ENCODE measurements at places on chromosomes 4 and X.

DNA sequence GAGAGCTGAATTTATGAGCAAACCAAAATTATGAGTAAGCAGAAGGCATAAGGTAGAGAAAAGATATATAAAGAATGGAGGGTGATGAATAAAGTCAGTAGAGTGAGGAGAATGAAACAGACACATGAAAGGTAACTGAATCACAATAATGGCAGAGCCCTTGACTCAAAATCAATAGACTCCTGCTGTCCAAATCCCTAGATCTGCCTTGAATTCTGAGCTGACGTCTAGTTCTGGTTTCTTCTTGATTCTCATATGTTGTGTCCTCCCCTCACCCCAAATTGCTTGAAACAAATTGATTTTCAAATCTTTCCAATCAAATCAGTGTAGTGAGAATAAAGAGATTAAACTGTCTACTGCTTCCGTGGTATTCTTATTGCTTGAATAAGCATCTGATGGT, 86.6 kb upstream of the IQCM start:
- DNase-seq: no peak

DNA sequence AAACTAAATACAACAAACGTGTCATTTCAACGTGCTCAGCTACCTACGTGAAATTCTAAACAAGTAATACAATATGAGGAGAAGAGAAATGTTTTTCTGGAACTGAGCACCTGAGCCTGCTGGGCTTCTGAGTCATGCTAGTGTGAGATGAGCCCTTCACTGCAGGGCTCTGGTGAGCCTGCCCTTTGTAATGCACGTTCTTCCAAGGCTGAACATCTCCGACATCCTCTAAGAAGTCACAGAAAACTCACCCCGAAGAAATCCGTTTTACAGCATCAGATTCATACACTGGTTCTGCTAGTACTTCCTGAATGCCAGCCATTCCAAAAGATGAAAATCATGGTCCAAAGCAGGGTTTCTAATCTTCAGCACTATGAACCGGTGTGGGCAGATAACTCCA, 157.1 kb downstream of the AMELX start:
- DNase-seq: no peak

GRCh38 chr4:48467891-48468290, 15.3 kb upstream of the SLC10A4 start:
- no peak for DNase-seq

GRCh38 chr4:41890085-41890484, 45.1 kb upstream of the TMEM33 start:
- no peak for DNase-seq

- DNase-seq: no peak
These were observed 4.0 kb downstream of the MAGEC2 start for GRCh38 chrX:142201113-142201512.

DNA sequence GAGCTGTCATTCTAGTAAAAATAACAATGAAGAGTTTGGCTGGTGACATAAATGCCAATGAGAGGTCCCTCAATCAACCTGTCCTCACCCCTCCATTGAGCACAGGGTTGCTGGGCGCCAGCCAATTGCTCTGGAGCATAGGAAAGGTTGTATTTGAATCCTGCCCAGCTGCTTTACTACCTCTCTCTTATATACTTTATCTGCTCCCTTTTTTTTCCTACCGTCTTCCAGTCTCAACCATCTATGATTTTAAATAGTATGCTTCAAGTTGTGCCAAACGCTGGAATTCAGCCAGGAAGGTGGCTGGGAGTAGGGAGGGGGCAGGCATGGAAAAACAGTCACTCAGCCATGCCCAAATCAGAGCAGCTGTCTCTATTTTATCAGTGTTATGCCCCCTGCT, 153.8 kb downstream of the NR3C2 start:
- no peak for DNase-seq
